ENCODE measurements at places on chromosomes 3 and 15.

GRCh38 chr15:48029642-48030041, 91.1 kb upstream of the SLC24A5 start:
- peak; percentile 62 for DNase-seq
- no peaks in the 10 kb centered on the region for H3K4me1 ChIP-seq
- no peaks in the 10 kb centered on the region for H3K27me3 ChIP-seq
- no peaks in the 10 kb centered on the region for H3K36me3 ChIP-seq
- H3K27ac ChIP-seq: no peak overlapping the region
- H3K4me3 ChIP-seq: no peak overlapping the region

DNA sequence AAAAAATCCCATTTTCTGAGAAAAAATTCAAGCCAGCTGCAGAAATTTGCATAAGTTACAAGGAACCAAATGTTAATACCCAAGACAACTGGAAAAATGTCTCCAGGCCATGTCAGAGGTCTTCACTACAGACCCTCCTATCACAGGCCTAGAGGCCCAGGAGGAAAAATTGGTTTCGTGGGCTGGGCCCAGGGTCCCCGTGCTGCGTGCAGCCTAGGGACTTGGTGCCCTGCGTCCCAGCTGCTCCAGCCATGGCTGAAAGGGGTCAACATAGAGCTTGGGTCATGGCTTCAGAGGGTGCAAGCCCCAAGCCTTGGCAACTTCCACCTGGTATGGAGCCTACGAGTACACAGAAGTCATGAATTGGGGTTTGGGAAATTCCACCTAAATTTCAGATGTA, 78.0 kb downstream of the MYH15 start:
- no peak for DNase-seq
- H3K4me3 ChIP-seq: no peak overlapping the region
- H3K27ac ChIP-seq: no peak overlapping the region
- no peaks in the 10 kb centered on the region for H3K27me3 ChIP-seq
- no peaks in the 10 kb centered on the region for H3K4me1 ChIP-seq

GRCh38 chr3:187841560-187841959, 96.3 kb upstream of the BCL6 start:
- H3K4me1 ChIP-seq: no peaks in the 10 kb centered on the region
- no peak overlapping the region for H3K4me3 ChIP-seq
- no peaks in the 10 kb centered on the region for H3K36me3 ChIP-seq
- DNase-seq: peak; percentile 5
- no peaks in the 10 kb centered on the region for H3K27me3 ChIP-seq

DNA sequence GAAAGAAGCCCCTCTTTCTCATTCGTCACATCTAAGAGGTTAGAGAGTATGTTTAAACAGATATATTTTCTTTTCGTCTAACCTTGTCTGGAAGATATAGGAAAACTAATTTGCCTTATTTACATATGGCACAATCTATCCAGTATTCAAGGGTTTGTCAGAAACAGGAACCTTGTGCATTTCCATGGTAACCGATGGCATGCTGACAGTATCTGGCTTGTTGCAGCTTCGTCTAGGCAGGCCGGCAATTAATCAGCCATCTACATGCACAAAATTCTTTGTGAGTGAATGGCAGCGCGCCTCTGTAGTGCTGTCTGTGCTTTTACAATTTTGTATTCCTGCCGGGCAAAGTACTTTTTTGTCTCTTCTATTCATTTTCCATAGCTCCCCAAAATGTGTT, 294.0 kb upstream of the SOX2 start:
- no peaks in the 10 kb centered on the region for H3K27me3 ChIP-seq
- no peak for DNase-seq
- H3K36me3 ChIP-seq: no peaks in the 10 kb centered on the region

GRCh38 chr3:9349321-9350117, 13.3 kb upstream of the THUMPD3 start:
- peaks cover 9% of the 10 kb centered on the region for H3K4me1 ChIP-seq
- H3K4me3 ChIP-seq: no peak overlapping the region
- no peak for DNase-seq
- H3K36me3 ChIP-seq: no peaks in the 10 kb centered on the region
- no peak overlapping the region for H3K27ac ChIP-seq

DNA sequence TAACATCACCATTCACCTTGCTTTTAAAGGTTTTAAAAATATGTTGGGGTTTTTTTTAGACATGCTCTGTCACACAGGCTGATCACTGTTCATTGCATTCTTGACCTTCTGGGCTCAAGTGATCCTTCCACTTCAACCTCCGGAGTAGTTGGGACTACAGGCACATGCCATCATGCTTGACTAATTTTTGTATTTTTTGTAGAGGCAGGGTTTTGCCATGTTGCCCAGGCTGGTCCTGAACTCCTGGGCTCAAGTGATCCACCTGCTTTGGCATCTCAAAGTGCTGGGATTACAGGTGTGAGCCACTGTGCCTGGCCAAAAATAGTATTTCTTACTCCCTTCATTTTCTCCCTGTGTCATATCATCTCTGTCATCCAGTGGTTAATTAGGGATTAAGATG, 101.4 kb downstream of the PIK3R4 start:
- no peaks in the 10 kb centered on the region for H3K27me3 ChIP-seq
- H3K4me3 ChIP-seq: no peak overlapping the region
- H3K4me1 ChIP-seq: no peaks in the 10 kb centered on the region
- DNase-seq: peak; percentile 12
- H3K27ac ChIP-seq: no peak overlapping the region
- H3K36me3 ChIP-seq: no peaks in the 10 kb centered on the region

DNA sequence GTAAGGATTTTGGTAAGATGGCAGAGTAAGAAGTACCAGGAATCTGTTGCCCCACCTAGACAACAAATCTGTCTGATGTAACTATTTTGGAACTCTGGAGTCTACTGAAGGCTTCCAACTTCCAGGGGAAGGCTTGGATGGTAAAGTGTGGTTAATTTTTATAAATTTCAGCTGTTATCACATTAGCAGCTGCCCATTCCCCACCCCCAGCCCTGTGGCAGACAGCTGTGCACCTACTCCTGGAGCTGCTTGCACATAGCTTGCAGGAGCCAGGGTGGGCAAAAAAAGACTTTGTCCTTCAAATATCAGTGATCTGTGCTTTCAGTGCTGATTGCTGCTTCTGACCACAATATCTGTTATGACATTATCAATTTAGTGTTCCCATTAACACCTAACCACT, 47.4 kb downstream of the FRMD5 start:
- H3K27me3 ChIP-seq: no peaks in the 10 kb centered on the region
- no peak overlapping the region for H3K4me3 ChIP-seq
- no peaks in the 10 kb centered on the region for H3K36me3 ChIP-seq
- no peak for DNase-seq
- H3K4me1 ChIP-seq: no peaks in the 10 kb centered on the region
- no peak overlapping the region for H3K27ac ChIP-seq

GRCh38 chr3:99286266-99286845, 352.0 kb upstream of the COL8A1 start:
- H3K36me3 ChIP-seq: no peaks in the 10 kb centered on the region
- no peak for DNase-seq
- no peak overlapping the region for H3K4me3 ChIP-seq
- H3K27me3 ChIP-seq: no peaks in the 10 kb centered on the region
- no peaks in the 10 kb centered on the region for H3K4me1 ChIP-seq

GRCh38 chr3:180870008-180870699, 42.3 kb upstream of the FXR1 start:
- peak overlapping the region; percentile 36 for H3K4me3 ChIP-seq
- no peak for DNase-seq
- peaks cover 11% of the 10 kb centered on the region for H3K4me1 ChIP-seq
- H3K27ac ChIP-seq: peak overlapping the region; percentile 43
- no peaks in the 10 kb centered on the region for H3K27me3 ChIP-seq

- no peaks in the 10 kb centered on the region for H3K36me3 ChIP-seq
- no peak overlapping the region for H3K4me3 ChIP-seq
- no peak for DNase-seq
- H3K27ac ChIP-seq: peak overlapping the region; percentile 69
Measured at GRCh38 chr3:99901200-99901926, 83.7 kb downstream of the CMSS1 start.

DNA sequence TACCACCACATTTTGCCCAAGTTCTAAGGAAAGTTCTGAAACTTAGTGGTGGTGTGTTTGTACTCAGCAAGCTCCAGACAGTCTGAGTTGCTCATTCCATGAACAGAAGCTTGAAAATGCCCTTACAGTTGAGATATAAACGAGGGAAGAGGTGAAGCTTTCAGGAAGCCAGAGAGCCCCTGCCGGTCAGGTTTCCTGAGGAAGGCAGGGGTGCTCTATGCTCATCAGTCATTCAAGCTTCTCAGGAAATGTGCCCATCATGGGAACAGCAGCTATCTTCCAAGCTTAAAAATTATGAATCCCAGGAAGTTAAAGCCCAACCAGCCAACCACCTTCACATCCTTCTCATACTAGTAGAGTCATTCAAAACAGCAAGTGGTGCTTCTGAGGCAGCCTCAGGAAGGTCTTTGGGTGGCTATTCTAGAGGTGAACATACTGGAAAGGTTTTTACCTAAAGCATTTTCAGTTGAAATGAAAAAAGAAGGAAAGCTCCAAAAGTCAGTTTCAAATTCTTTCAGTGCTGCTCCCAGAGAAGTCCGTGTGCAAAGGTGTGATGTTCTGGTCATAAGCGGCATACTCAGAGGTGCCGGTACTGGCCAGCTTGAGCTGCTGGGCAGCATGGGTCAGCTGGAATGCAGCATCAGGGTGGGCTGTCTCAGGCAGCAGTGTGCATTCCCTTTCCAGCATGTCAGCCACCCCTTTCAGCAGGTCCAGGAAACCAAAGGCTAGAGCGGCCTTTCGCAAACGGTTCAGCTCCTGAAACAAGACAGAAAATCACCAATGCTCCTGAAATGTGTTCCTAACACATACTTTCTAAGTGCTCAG, 31.8 kb downstream of the INTS14 start:
- H3K4me1 ChIP-seq: peaks cover 7% of the 10 kb centered on the region
- peaks cover 74% of the 10 kb centered on the region for H3K36me3 ChIP-seq
- no peak overlapping the region for H3K4me3 ChIP-seq
- no peak for DNase-seq
- H3K27me3 ChIP-seq: no peaks in the 10 kb centered on the region

- no peaks in the 10 kb centered on the region for H3K27me3 ChIP-seq
- peaks cover 27% of the 10 kb centered on the region for H3K4me1 ChIP-seq
- H3K36me3 ChIP-seq: no peaks in the 10 kb centered on the region
- H3K27ac ChIP-seq: no peak overlapping the region
Measured at GRCh38 chr3:101172516-101172915, 147.9 kb downstream of the IMPG2 start.

DNA sequence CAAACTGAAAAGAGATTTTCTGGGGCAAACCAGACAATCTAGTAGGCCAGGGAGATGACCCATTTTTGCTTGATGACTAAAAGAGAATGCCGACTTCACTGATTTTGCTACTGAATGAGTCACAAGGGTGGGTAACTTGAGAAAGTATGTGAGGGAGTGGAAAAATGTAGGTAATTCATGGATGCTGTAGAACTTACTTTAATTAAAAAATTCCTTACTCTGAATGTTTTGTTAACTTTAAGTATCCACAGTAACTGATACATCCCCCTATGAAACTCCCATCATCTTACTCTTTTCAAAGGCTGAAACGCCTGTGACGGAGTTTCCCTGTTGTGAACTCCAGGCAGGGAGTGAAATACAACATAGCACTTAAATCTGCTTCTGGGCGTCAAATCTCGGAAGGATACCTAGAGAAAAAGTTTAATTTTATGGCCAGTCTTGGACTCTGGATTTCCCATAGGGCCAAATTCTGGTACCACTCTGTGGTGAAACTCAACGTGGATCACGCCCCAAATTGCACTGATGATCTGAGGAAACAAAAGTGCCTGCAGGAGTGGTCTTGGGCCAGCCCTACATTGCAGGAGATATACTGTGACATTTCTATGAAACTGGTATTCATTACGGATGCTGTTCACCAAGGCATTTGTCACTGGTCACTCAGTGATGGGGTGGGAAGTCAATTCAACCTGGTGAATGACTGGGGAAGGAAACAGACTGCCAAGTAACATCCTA, 24.0 kb downstream of the GOLIM4 start:
- H3K36me3 ChIP-seq: no peaks in the 10 kb centered on the region
- H3K27me3 ChIP-seq: no peaks in the 10 kb centered on the region
- peak overlapping the region; percentile 20 for H3K27ac ChIP-seq
- peaks cover 31% of the 10 kb centered on the region for H3K4me1 ChIP-seq

GRCh38 chr15:88250826-88251225, 5.7 kb downstream of the NTRK3 start:
- no peak for DNase-seq
- H3K4me1 ChIP-seq: peaks cover 16% of the 10 kb centered on the region
- H3K36me3 ChIP-seq: no peaks in the 10 kb centered on the region
- H3K27me3 ChIP-seq: peaks cover 82% of the 10 kb centered on the region
- H3K27ac ChIP-seq: no peak overlapping the region
- no peak overlapping the region for H3K4me3 ChIP-seq

GRCh38 chr3:143040261-143040879, 39.0 kb downstream of the U2SURP start:
- H3K4me1 ChIP-seq: no peaks in the 10 kb centered on the region
- peaks cover 70% of the 10 kb centered on the region for H3K36me3 ChIP-seq
- no peak overlapping the region for H3K4me3 ChIP-seq
- no peaks in the 10 kb centered on the region for H3K27me3 ChIP-seq

DNA sequence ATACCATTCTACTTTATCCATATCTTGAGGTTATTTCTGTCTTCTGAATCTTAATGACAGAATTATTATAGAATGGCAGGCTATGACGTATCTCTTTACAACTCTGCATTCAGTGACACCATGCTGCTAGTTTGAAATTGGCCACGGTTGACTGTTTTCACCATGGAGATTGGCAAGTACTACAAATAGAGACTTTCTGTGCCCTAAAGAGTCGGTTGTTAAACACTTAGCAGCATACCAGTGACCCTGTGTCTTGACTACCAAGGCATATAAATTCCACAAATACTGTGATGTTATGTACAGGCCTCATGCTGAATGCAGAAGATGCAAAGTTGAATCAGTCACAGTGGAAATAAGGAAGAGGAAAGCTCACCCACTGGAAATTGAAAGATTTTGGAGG, 67.0 kb upstream of the CADPS start:
- H3K36me3 ChIP-seq: no peaks in the 10 kb centered on the region
- H3K27ac ChIP-seq: no peak overlapping the region
- H3K27me3 ChIP-seq: no peaks in the 10 kb centered on the region
- H3K4me3 ChIP-seq: no peak overlapping the region
- H3K4me1 ChIP-seq: no peaks in the 10 kb centered on the region
- DNase-seq: no peak

DNA sequence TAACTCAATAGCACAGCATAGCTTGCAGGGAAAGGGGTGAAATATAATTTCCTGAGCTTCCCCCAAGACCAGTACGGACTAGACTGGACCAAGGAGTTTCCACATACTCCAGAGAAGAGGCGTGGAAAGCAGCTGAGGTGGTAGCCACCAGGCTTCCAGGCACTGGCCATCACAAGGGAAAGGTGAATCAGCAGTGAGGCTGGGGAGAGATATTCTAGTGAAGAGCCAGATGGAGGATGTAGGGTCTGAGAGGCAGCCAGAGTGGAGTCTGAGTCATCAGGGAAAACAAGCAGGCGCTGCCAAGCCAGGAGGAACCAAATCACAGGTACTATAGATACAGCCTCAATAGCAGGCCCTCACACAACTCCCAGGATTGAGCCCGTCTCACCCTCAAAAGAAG, 9.6 kb upstream of the RASA2 start:
- H3K27me3 ChIP-seq: no peaks in the 10 kb centered on the region
- H3K36me3 ChIP-seq: no peaks in the 10 kb centered on the region
- no peak overlapping the region for H3K4me3 ChIP-seq
- DNase-seq: no peak
- no peak overlapping the region for H3K27ac ChIP-seq

- H3K4me3 ChIP-seq: no peak overlapping the region
- H3K36me3 ChIP-seq: no peaks in the 10 kb centered on the region
- DNase-seq: no peak
- no peaks in the 10 kb centered on the region for H3K4me1 ChIP-seq
- no peaks in the 10 kb centered on the region for H3K27me3 ChIP-seq
Measured at GRCh38 chr15:75554717-75555116, 24.4 kb downstream of the PTPN9 start.

- DNase-seq: peak; percentile 39
- no peak overlapping the region for H3K27ac ChIP-seq
- H3K36me3 ChIP-seq: no peaks in the 10 kb centered on the region
- H3K4me1 ChIP-seq: no peaks in the 10 kb centered on the region
Measured at GRCh38 chr3:160200353-160200752, 24.9 kb upstream of the C3orf80 start.

All from esophagus muscularis mucosa (tissue), 4 donors.